ENCODE measurements at places on chromosomes 4 and X.

- DNase-seq, result no peak
Observed at GRCh38 chrX:39992300-39992699, 105.5 kb downstream of the BCOR start.

GRCh38 chrX:79139446-79139845, 5.0 kb upstream of the GPR174 start:
- DNase-seq, result no peak

- no peak for DNase-seq
Observed at GRCh38 chr4:70581980-70582379, 10.1 kb upstream of the AMBN start.

DNA sequence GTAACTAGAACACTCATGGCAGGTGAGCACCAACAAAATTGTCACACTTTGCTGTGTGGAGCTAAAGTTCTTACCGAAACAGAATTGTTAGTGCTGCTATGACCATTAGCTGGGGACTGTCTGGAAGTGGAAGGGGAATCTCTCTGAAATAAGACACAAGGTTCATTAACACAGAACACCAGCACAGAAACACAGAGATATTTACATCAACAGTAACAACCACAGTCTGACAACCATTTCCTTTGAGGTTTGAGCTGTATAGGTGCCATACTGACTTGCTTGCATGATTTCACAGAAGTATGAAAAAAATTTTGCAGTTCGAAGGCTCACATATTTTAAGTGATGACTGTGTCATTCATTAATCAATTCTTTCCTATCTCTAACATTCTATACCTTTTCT, 109.8 kb downstream of the NYX start:
- DNase-seq, result no peak

DNA sequence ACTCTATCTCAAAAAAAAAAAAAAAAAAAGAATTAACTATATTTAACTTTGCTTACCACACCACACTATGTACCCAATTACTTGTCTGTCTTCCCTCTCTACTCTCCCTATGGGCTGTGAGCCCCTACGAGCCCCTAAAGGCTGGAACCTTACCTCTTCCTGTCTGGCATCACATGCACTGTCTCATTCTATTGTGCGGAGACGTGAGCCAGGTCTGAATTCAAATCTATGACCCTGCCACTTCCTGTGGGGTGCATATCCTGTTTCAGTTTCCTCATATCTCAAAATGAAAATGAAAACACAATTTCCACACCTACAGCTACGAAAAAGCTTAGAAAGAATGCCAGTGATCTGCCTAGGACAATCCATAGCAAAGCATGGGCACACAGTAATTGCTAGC, 42.9 kb upstream of the HS3ST1 start:
- no peak for DNase-seq

All from AG09309 (cell line).